Left ventricle myocardium superior (tissue), 1 donor: ENCODE measurements at places on chromosomes 12 and 14.

DNA sequence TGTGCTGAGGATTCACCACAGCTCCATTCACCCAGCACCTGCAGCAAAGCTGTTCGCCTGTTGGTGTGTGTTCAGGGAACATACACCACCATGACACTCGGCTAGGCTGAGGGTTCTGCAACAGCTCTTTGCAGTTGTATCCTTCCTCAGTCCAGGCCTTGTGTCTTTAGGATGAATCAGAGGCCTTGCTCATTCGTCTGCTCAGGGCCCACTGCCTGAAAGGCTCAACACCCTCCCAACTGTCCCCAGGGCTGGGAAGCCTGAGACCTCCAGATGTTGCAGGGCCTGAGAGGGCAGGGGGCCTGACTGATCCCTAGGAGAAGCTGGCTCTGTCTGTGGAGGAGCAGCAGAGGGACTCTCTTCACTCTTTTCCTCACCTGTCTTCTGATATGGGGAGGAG, 11.2 kb downstream of the ZDHHC22 start:
- DNase-seq = no peak

GRCh38 chr12:105064564-105065178, 19.6 kb downstream of the ALDH1L2 start:
- DNase-seq = no peak

DNA sequence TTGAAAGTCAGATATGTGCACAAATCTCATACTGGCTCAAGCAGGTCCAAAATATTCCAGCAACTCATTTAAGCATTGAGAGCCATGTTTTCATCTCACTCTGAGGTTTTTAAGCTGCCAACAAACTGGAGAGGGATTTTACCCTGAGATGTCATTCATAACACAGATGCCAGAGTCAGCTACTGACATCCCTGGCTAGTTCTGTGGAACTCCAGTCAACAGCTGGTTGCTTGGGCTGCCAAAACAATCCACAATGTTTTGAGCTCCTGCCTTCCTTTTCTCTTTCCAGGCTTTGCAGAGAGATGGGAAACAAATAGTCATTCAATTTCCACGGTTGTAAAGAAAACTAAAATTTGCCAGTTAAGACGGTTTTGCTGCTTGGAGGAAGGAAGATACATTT, 621.2 kb upstream of the FBXO33 start:
- no peak for DNase-seq

- no peak for DNase-seq
These were observed 70.9 kb downstream of the LLPH start for GRCh38 chr12:66059666-66060065.

DNA sequence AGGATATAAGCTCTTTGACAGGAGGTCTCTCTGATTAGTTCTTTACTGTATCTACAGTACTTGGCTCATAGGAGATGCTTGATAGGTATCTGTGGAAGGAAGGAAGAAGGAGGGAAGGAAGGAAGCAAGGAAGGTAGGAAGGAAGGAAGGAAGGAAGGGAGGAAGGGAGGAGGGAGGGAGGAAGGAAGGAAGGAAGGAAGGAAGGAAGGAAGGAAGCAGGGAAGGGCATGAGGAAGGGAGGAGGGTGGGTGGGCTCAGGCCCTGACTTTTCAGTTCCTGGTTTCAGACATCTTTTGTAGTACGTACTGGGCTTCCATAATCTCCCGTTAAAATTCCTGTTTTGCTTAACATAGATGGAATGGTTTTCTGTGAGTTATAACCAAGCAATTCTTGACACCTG, 175.0 kb upstream of the NUDT4 start:
- DNase-seq = no peak

GRCh38 chr12:120234643-120235368, 30.7 kb downstream of the PXN start:
- peak; percentile 89 for DNase-seq
